ENCODE measurements at places on chromosomes 3 and 15.
A peak's percentile ranks its signal among the peaks of the same experiment; 100 is the strongest.

- no peak for DNase-seq
Measured at GRCh38 chr3:1828519-1828918, 270.1 kb upstream of the CNTN4 start.

GRCh38 chr15:92158426-92158825 is 235.3 kb upstream of the ST8SIA2 start:
- DNase-seq = no peak

DNA sequence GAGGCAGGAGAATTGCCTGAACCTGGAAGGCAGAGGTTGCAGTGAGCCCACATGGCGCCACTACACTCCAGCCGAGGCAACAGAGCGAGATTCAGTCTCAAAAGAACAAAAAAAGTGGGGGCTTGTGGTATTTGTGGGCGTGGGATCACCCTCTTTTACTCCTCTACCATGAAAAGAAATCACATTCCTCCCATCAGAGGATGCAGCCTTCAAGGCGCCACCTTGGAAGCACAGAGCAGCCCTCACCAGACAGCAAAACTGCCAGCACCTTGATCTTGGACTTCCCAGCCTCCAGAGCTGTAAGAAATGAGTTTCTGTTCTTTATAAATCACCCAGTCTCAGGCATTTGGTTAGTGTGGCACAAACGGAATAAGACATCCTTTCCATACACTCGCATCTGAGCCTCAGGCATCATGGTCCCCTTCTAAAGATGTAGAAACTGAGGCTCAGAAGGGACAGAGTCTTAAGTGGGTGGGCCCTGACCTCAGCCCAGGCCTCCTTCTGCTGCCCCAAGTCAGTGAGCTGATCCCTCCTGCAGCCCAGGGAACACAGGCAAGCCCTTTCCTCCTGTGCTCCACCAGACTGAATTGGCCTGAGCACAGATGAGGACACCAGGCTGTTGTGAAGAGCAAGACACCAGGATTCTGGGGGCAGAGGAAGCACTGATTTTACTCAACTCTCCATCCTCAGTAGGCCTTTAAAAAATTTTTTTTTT is 201.7 kb upstream of the LINGO1 start:
- no peak for DNase-seq

DNA sequence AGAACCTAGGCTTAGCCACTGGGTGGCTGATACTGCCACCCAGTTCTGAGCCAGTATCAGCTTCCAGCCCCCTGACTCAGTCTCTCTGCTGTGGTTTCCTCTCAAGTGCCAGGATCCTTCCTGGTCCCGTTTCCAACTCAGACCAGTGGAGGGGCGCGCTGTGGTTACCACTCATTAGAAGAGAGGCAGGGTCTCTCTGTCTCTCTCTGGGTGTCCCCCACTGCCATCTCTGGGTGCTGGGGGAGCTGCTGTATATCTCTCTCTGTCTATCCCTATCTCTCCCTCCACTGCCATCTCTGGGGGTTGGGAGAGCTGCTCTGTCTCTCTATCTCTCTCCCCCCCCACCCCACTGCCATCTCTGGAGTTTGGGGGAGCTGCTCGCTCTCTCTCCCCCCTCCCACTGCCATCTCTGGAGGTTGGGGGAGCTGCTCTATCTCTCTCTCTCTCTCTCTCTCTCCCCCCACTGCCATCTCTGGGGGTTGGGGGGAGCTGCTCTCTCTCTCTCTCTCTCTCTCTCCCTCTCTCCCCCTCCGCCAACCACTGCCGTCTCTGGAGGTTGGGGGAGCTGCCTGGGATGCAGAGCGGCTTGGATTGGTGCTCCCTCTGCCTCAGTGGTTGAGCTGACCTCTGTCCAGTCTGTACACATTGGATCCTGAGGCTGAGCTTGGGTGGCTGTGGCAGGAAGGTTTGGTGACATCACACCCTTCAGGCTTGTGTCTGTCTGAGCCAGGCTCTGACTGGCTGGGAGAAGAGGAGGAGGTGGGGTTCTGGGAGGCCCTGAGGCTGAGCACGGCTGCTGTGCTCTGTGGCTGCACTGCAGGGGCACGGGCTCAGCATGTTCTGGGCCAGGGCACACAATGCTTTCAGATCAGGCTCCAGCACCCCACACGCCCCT is 98.9 kb downstream of the APBA2 start:
- DNase-seq = no peak

- no peak for DNase-seq
Measured at GRCh38 chr3:144259267-144259666, 287.6 kb downstream of the DIPK2A start.

DNA sequence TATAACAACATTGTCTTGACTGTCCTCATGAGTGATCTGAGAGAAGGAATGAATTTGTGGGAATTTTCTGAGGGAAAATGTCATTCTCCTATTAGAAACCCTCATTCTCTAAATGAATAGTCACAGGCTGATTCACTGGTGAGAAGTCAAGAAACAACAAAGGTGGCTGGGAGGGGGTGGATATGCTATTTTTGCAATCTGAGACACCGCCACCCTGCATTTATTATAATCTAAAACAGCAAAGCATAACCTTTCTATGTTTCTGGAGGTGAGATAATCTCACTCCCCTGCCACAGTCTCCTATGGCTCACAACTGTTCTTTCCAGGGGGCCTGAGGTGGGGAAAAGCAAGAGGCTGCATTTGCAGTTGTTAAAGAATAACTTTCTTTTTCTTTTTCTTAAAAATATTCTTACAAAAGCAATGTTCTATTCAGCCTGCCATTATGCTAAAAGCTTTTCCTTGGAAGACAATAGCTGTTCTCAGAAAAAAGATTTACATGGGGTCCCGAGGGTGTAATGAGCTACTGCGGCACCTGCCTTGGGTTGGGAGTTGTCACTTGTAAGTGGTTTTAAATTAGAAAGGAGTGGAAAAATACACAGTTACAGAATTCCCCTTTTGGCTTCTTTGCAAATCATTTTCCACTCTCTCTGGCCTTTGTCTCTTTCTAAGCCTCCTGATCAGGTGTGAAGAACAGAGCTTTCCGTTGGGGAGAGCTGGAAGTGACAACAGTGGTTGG is 220.9 kb downstream of the AGBL1 start:
- DNase-seq = no peak

GRCh38 chr15:90375071-90375470 is 13.0 kb upstream of the IQGAP1 start:
- DNase-seq = no peak

GRCh38 chr3:140395134-140396075 is 282.5 kb upstream of the TRIM42 start:
- no peak for DNase-seq

- DNase-seq = no peak
Measured at GRCh38 chr3:157441102-157441624, 4.5 kb downstream of the PTX3 start.

DNA sequence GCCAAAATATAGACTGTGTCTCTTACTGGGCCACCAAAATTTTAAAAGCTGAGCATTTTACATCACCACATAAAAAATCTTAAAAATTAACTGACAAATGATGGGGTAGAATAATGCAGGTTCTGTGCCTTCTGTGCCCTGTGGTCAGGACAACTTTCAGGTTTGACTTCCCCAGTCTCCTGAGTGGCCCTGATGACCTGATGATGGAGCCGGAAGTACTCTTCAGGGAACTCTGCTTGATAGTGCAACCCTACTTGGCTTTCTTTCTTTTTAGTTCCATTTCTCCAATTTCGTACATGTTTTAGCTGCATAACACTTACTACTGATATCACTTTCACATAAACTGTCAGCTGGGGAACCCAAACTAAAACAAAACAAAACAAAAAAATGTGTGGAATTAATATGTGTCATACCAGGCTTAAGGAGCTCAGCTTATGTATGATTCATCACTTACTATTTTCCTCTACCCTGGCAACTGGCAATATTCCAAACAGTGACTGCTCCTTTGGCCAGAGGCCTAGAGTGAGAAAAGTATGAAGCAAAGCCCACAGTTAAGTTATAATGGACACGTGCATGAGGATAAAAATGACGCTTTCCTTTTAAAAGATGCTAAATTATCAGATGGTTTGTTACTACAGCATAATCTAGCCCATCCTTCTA is 194.3 kb downstream of the BCHE start:
- DNase-seq = no peak

- DNase-seq = peak; percentile 43
Measured at GRCh38 chr3:39378088-39378487, 5.1 kb upstream of the SLC25A38 start.

DNA sequence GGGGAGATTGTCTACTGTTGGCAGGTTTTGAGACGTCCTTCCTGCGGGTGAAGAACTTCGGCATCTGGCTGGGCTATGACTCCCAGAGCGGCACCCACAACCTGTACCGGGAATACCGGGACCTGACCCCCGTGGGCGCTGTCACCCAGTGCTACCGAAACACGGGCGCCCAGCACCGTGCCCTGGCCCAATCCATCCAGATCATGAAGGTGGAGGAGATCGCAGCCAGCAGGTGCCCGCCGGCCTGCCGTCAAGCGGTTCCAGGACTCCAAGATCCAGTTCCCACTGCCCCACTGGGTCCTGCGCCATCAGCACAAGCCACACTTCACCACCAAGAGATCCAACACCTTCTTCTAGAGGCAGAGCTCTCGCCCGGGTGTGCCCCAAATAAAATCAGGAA is 194.9 kb upstream of the EPHA6 start:
- no peak for DNase-seq

- no peak for DNase-seq
Measured at GRCh38 chr3:183268366-183268765, 15.3 kb downstream of the B3GNT5 start.

- no peak for DNase-seq
Measured at GRCh38 chr15:59369597-59369996, 3.1 kb downstream of the MYO1E start.

DNA sequence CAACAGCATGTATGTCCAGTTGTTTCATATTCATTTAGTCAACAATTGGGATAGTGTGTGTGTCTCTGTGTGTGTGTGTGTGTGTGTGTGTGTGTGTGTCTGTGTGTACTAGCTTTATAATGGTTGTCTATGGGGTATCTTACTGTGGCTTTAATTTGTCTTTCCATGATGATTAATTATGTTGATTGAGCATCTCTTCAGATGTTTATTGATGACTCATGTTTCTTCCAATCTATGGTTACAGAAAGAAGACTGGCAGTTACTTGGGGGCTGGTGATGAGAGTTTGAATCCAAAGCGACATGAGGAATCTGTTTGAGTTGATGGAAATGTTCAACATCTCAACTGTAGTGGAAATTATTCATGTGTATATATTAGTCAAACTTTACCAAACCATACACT is 440.1 kb downstream of the ZNF385D start:
- DNase-seq = no peak

DNA sequence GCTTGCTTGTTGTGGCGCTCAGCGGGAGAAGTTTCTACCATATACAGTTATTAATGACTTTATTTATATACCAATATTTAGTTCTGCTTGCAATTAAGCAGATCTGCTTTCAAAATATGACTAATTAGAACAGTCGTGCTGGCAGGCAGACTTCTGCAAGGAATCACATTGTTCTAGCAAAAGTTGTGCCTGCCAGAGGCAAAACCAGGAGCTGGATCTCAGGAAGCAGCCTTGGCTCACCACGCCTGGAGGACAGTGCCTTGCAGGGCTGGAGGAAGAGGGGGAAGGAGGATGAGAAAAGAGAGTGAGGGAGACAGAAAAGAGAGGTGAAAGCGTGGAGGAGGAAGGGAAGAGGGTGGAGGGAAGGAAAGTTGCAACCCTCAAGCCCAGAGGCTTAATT is 160.3 kb downstream of the NUP210 start:
- no peak for DNase-seq

DNA sequence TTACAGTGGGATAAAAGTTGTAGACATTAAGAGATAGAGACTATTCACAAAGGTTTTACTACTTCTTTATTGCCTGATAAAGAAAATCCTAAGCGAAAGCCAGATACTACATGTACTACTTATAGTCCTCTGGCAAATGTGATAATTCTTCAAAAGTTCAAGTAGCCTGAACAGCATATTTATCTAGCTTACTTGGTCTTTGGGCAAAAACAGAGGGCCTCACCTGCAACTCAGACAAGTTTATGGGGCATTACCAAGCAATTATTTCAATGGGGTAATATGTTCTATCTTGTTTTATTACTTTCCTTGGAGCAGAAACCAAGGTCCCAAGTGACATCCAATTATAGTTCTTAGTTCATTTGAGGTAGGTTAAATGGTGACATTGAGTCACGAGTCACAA is 390.1 kb upstream of the ARHGEF26 start:
- no peak for DNase-seq

DNA sequence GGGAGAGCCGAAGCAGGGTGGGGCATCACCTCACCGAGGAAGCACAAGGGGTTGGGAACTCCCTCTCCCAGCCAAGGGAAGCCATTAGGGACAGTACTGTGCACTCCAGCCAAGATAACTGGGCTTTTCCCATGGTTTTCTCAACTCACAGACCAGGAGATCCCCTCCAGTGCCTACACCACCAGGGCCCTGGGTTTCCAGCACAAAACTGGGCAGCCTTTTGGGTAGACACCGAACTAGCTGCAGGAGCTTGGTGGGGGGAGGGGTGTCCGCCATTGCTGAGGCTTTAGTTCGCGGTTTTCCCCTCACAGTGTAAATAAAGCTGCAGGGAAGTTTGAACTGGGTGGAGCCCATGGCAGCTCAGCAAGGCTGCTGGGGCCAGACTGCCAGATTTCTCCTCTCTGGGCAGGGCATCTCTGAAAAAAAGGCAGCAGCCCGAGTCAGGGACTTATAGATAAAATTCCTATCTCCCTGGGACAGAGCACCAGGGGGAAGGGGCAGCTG is 129.6 kb upstream of the LMCD1 start:
- DNase-seq = no peak

GRCh38 chr3:155188031-155188430 is 105.5 kb downstream of the STRIT1 start:
- no peak for DNase-seq

- no peak for DNase-seq
Measured at GRCh38 chr3:195177422-195178123, 93.4 kb downstream of the XXYLT1 start.

GRCh38 chr3:134903837-134904236 is 108.8 kb downstream of the EPHB1 start:
- DNase-seq = no peak

- DNase-seq = no peak
Measured at GRCh38 chr15:60737217-60737616, 258.3 kb upstream of the ICE2 start.

DNA sequence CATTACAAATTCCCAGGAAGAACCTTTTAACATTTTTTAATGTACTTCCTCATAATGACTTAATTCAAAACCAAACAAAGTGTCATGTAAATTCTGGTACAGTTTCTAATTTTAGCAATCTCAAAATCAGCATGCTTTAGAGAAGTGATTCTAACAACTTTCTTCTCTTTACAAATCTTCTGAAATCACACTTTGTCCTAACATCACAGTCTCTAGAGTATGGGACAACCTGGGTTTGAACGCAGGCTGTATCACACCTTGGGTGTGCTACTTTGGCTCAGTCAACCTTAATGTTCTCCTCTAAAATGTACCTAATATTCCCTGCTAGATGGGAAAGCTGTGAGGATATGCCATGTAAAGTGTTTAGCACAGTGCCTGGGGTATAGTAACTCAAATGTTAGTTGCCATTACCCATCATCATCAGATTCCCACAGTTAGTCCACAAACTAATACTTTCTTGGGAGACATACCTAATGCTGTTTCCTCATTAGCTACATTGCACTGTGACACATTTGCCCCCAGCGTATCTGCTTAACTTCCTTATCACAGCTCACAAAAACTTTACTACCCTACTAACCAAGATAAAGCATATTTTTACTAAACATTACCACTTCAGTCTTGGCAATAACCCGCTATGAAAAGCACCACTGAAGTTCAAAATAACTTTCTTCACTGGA is 3.1 kb downstream of the TSPAN3 start:
- DNase-seq = no peak

Data from stimulated activated CD8-positive, alpha-beta memory T cell treated with anti-CD3 and anti-CD28 coated beads, Interleukin-2, amount 100 ng/mL, for 1 hour (primary cell).